ENCODE measurements at places on chromosomes 12 and 14.

GRCh38 chr14:77004711-77005460 is 23.6 kb downstream of the IRF2BPL start:
- DNase-seq = no peak

- DNase-seq = no peak
Observed at GRCh38 chr12:45433441-45433868, 217.6 kb downstream of the ANO6 start.

DNA sequence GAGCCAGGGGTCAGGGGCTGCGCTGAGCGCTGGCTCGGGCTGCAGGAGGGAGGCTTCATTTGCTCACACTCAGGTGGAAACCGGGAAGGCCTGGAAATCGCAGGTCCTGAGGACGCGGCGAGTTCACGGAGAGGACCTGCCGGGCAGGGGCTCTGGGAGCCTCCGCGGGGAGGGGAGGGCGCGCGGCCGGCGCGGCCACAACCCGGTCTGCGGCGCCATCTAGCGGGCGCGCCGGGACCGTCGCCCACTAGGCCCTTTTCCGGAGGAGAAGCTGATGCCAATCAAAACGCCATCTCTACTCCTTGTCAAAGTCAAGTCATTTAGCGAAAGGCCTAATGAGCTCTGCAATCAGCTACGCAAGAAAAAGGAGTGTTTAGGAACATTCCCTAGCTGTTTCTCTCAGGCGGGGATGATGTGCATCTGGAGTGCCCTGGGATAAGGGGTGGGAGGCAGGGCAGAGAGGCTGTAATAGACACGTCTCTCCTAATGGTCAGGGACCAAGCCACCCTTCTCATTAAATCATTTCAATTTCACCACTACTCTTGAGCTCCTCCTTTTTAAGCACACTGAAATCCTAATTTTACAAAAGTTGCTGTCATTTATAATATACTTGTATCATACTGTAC is 885.8 kb upstream of the TMEM132C start:
- DNase-seq = peak; percentile 40

- no peak for DNase-seq
Observed at GRCh38 chr12:106651552-106651951, 68.7 kb downstream of the RFX4 start.

GRCh38 chr14:52883658-52884057 is 67.2 kb downstream of the FERMT2 start:
- no peak for DNase-seq

DNA sequence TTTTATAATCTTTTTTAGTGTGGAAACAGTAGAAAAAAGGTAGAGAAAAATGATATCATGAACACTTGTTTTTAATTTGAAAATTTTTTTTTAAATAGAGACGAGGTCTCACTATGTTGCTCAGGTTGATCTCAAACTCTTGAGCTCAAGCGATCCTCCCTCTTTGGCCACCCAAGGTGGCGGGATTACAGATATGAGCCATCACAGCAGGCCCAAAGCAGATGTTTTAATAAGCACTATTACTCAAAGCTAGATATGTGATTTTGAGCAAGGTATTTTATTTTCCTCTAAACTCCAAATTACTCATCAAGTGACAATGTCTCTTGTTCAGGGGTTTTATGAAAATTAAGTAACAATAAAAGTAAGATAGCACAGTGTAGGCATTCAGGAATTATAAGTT is 10.7 kb upstream of the WDR89 start:
- no peak for DNase-seq

DNA sequence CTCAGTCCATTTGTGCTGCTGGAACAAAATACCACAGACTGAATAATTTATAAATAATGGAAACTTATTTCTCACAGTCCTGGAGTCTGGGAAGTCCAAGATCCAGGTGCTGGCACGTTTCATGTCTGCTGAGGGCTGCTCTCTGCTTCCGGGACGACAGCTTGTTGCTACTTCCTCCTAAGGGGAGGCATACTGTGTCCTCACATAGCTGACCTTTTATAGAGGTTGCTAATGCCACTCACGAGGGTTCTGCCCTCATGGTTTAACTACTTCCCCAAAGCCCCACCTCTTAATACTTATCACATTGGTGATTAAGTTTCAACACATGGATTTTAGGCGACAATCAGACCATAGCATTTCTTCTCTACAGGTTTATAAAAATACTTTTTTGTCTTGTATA is 411.1 kb downstream of the NRXN3 start:
- DNase-seq = no peak

DNA sequence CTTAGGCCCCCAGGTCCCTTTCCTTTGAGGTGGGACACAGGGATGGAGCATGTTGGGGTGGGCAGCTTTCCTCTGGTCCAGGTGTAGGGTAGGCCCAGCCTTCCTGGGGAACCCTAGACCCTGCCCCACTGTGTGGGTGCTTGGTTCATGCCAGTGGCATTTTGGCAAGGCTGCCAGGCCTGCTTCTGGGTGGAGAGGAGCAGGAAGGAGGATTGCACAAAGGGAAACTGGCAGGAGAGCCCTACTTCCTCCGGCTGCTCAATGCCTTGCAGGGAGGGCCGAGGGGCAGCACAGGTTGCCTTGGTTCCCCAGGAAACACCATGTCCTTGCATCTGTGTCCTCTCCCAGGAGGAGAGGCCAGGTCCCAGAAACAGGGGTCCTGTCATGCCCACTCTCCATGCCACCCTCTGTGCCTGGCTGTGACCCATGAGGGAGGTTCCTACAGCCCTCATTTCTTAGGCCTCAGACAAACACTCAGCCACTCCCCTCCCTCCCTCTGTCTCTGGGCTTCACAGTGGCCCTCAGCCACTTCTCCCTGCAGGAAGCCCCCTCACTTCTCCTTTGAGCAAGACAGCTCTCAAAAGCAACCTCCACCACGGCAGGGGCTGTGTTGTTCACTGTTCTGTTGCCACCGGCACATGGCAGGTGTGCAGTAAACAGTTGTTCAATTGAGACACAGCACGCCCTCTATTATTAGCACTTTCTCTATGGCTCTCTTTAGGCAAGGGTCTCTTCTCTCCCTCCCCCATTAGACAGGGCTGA is 6.8 kb upstream of the KRT80 start:
- DNase-seq = no peak

DNA sequence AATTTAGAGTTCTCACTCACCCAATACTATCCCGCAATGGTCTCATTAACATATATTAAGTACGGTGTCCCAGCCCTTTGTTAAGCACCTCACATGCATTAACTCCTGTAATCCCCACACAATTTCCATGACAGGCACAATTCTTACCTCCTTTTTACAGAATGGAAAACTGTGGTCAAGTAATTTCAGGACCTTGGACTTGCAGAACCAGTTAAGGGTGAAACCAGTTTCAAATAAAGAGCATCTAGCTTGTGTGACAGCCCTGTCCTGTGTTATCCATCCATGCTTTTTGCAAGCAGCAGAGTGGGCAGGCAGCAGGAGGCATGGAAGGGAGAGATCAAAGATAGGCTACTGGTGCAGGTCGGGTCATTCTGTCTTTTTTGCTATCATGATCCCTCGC is 470.8 kb downstream of the NELL2 start:
- DNase-seq = no peak

DNA sequence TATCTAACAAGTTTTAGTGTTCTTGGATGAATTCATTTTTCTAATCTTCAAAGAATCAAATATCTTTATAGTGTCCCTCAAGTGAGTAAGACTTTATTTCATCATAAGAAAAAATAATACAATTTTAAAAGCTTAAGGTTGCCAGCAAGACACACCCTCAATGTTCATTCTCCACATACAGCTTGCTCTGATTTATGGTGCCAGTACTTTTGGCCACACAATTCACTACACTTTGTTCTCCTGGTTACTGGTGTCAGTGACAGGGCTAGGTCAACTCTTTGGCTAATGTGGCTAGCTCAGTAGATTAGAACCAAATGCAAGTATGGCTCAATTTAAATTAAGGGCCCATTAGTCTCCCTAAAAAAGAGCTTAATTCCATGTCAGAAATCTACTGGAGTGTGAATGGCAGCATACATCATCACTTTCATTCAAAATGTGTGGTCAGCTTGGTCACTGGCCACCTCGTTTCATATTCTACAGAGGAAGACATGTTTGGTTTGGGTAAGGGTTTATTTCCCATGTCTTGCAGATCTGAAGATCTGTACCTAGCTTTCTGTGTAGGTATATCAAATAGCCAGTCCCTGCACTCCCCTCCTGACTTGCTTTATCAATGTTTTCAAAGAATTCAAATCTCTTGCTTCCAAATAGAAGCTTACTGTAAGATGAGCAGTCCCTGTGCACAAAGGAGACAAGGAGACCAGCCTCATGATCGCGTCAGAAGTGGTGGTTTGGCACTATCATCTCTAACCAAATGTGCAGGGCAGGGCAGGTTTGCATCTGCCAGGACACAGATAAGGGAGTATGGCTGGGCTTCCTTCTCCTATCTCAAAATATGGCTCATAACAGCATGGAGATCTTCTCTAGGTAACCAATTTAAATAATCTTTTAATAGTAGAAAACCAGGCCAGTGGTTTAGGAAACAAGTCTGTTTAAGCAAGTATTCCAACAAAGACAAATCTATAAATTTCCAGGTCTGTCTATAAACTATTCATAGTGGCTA is 31.3 kb downstream of the HECTD4 start:
- DNase-seq = no peak

- DNase-seq = no peak
Observed at GRCh38 chr12:29843036-29843435, 59.3 kb upstream of the TMTC1 start.

DNA sequence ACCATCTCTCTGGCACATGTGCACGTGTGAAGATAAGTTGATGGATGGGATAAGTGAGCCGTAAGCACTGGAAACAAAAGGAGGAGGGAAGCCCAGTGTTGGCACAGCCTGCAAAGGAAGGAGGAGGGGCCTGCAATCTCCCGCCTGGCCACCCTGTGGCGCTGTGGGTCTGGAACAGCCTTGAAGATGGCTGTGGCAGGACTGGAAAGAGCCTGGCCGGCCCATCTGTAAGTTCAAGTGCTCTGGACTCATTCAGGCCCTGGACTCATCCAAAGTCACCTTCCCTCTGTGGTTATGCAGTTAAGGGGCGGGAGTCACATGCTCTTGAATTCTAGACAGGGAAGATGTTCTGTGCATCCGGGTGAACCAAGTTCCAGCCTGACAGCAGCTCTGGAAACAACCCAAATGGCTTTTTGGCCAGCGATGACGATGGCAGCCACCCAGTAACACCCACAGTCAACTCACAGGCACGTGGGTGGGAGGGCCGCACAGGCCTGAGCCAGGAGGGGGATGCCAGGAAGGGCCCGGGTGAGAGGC is 50.4 kb downstream of the CHGA start:
- DNase-seq = no peak

DNA sequence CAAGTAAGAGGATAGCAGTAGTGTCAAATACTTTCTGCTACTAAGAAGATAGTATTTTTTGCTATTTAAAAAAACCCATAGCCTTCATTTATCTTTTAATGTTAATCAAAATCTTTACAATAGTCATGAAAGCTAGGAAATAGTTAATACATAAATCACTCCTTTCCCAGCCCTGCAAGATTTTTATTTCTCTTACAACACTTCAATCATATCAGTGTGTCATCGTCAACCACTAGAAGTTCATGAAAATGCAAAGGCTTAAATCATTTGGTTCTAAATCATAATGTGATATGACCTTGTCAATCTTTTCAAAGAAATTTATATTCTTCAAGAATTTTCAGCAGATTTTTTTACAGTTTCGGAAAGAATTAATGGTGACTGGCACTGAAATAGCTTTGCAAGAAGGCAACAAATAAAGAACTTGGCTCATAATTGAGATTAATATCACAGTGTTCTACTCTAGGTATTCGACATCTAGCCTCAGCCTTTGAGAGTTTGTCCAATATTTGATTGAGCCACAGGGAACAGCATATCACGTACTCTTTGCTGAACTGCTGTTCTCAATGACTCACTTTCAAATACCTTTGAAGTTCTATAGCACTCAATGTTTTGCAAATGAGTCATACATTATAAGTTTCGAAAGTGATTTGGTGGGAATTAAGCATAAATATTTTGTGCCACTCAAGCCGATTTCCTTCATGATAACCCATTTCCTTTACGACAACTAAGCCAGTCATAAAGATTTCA is 384.0 kb upstream of the FOXG1 start:
- no peak for DNase-seq

GRCh38 chr14:77364146-77364545 is 12.7 kb downstream of the TMED8 start:
- DNase-seq = no peak

DNA sequence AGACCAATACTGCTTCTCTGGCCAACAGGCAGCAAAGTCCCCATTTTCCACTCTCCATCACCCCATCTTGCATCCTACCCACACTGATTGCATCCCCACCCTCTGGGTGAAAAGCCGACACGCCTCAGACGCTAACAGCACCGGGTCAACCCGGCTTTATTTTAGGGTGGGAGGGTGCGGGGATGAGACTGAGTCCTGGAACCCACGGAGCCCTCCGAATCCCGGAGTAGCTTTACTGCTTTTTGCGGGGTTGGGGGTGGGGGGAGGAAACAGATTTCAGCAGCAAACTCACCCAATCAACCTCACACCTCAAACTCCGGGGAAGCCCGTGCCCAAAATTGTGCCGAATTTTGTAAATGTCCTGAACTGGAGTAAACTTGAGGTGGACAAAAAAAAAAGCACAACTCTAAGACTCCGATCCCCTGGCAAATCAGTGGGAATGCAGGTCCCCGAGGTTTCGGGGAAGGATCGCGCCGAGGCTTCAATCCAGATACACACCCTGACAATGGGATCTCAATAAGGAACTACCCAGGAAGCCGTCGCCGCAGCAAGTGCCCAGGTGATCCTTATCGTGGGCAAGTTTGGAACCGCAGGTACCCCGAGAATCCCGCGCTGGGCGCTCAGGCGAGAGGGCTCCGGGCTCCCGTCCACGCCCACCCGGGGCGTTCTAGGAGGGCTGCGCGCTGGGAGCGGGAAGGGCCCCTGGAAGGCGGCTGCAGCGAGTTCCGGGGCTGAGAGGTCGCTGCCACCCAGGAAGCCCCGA is 1.1 kb downstream of the GCH1 start:
- no peak for DNase-seq

DNA sequence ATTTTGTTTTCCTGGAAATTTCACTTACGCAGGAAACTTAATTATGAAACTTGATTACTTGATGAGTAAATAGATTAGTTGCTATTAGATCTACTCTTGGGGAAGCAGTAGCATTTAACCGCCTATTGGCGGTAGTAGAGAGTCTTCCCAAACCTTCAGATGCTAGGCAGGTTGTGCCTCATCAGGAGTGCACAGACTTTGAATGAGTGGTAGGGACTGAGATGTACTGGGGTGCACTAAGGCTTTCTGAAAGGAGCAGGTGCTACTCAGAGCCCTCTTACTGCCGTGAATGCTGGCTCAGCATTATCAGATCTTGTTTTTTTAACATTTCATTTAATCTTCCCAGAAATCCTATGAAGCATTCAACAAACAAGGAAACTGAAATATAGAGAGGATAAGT is 7.7 kb downstream of the GATC start:
- no peak for DNase-seq

GRCh38 chr14:80135305-80136088 is 75.8 kb downstream of the DIO2 start:
- DNase-seq = no peak

- peak; percentile 83 for DNase-seq
Observed at GRCh38 chr14:105180592-105181548, at the start of gene NUDT14. NUDT14 (minus strand) TSS chr14:105181312; CDS start chr14:105181209, 103 bp downstream.

GRCh38 chr12:124518051-124518932 is 49.1 kb downstream of the NCOR2 start:
- no peak for DNase-seq

GRCh38 chr12:98821232-98821631 is 176.1 kb downstream of the APAF1 start:
- no peak for DNase-seq

All from stimulated activated CD4-positive, alpha-beta T cell treated with anti-CD3 and anti-CD28 coated beads, Interleukin-4, amount 100 ng/mL, for 1 hour (primary cell).